ENCODE measurements at places on chromosomes 4 and X.

DNA sequence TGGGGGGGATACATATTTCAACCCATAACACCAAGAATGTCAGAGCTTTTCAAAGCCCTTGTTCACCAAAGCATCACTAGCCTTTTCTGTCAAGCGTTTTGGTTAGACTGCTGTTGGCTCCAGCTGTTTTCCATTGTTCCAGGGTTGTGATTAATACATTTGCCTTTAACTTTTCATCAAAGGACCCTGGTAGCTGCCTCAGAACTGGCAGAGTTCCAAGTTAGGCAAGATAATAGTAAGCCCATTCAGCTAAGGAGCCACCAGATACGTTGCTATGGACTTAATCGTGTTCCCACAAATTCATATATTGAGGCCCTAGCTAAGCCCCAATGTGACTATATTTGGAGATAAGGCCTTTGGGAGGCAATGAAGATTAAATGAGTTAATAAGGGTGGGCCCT is 37.1 kb downstream of the ENOPH1 start:
- DNase-seq = no peak

DNA sequence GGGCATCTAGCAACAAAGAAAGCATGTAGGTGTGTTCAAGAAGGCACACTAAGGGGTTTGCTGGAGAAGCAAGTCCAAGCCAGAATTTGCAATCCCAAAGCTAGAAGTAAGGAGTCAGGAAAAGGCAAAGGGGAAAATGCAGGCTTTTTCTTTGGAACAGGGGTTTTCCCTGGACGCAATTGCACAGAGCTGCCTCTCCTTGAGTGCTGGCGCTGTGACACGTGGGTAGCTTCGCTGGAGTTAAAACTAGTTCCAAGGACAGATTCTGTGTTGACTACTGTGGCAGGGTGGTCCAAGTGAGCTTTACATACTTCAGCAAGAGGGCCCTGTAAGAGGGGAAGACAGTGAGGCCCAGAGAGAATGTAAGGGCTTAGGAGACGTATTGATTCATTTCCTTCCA is 277.1 kb downstream of the ADGRA3 start:
- no peak for DNase-seq

DNA sequence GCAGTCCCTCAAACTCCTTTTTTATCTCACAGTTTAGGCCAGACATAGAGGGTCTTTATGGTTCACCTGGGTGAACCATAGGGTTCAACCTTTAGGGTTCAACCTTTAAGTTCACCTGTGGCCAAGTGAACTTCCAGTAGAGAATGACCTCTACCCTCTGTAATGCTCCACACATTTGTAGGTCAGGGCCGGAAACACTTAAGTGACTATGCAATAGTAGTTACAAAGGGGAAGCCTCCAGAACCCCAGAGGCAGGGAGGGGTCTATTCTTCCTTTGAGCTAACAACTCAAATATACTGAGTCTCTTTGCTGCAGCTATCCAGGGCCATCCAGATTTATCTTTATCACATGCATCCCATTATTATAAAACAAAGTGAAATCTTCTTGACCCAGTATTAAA is 100.0 kb downstream of the LARP1B start:
- DNase-seq = no peak

GRCh38 chr4:36006226-36006625 is 238.1 kb downstream of the ARAP2 start:
- no peak for DNase-seq

- no peak for DNase-seq
These were observed 84.6 kb downstream of the SYNPO2 start for GRCh38 chr4:118973295-118973694.
